H4 (cell line): ENCODE measurements at places on chromosomes 16 and 17. TPM values are rescaled to one million over a fixed set of nuclear protein-coding genes. Genes with fewer than 3 reads are reported as not detected.

Gene KIFC3
- total RNA-seq, result 12.2 and 27.4 TPM in 2 replicates

Gene SBK1
- 0.08 TPM in 1 of 2 replicates, not detected in the other for total RNA-seq

Gene MRPL38
- 39.1 and 54.0 TPM in 2 replicates for total RNA-seq

Gene KRT15
- total RNA-seq, result 0.35 and 1.5 TPM in 2 replicates

Gene CRYBA1
- not detected in 2 replicates for total RNA-seq

Gene ZSCAN10
- total RNA-seq, result not detected in 2 replicates

Gene CLDN7
- not detected in 2 replicates for total RNA-seq

Gene ZNF213
- total RNA-seq, result 2.0 and 3.9 TPM in 2 replicates

Gene CCL23
- total RNA-seq, result not detected in 2 replicates

Gene NUBP2
- 38.9 and 112 TPM in 2 replicates for total RNA-seq

Gene ALOXE3
- not detected in 2 replicates for total RNA-seq

Gene HS3ST3B1
- 9.7 and 9.8 TPM in 2 replicates for total RNA-seq

Gene SYT17
- 2.1 and 3.2 TPM in 2 replicates for total RNA-seq

Gene KIF2B
- total RNA-seq, result 0.33 TPM in 1 of 2 replicates, not detected in the other

Gene CNGB1
- 0.06 TPM in 1 of 2 replicates, not detected in the other for total RNA-seq

Gene CUEDC1
- total RNA-seq, result 7.4 and 8.1 TPM in 2 replicates
